ENCODE measurements at places on chromosomes 3 and 15.

GRCh38 chr15:60373327-60373726 lies 24.5 kb downstream of the ANXA2 start:
- DNase-seq: no peak

- DNase-seq: peak; percentile 26
Measured at GRCh38 chr3:152595975-152596821, 238.7 kb upstream of the P2RY1 start.

DNA sequence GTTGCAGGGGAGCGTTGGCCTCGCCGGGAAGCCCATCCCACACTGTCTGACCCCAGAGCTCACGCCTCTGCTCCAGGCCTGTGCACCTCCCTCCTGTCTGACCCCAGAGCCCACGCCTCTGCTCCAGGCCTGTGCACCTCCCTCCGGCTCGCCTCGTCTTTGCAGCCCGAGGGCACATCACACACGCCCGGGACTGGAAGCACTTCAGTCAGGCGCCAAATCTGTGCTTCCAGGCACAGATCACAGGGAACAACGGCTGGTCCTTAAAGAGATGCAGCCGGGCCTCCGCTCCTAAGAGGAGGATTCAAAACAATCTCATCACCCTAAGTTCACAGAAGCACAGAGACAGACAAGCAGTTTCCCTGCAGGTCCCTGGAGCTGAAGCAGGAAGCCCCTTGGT lies 103.0 kb upstream of the RPL32 start:
- DNase-seq: no peak

DNA sequence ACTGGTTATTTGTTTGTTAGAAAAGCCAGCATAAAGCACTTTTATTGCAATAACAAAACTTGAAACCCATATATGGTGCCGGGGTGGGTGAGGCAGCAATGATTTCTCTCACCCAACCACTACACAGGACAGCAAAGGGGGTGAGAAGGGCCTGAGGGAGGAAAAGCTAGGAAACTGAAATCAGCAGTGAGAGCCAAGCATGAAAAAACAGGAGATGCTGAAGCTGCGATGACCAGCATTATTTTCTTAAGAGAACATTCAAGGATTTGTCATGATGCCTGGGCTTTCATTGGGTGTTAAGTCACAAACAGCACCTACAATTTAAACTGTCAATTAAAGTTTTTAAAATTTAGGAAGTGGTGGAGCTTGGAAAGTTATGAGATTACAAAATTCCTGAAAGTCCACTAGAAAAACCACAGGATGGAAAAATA lies 11.9 kb upstream of the TM4SF4 start:
- DNase-seq: no peak

DNA sequence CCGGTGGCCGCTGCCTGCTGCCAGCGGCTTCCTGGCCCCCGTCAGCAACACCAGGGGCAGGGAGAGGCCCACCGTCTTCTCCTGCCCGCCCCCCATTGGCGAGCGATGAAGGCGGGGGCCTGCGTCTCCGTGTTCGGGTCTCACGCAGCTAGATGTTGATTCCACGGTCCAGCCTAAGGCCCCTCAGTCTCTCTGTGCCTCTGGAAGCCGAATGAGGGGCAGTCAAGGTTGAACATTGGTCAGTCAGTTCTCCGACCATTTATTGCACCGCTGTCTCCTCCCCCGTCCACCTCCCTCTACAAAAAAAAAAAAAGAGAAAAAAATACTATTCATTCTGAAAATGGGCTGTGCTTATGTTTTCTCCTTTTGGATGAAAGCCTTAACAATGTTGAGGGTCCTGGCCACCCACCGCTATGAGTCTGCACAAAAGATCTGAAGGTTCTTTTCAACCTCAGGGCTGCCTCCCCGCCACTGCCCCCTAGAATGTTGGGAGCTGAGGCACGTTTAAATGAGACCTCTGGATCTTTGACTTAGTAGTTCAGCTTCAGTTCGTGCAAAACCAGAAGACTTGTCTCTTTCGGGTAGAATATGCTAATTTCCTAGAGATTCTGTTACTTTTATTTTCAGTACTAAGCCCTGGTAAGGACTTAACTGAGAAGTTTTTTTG lies 736 bp downstream of the IREB2 start:
- DNase-seq: no peak

All from right lobe of liver (tissue), 6 donors.